ENCODE measurements at places on chromosomes 6 and 20. TPM values are rescaled to one million over a fixed set of nuclear protein-coding genes. Genes with fewer than 3 reads are reported as not detected.

VSX1 gene
- not detected for total RNA-seq

NKX2-2 gene
- total RNA-seq, result 0.31 TPM

KIFC1 gene
- 7.8 TPM for total RNA-seq

NDUFAF4 gene
- 25.0 TPM for total RNA-seq

TNXB gene
- total RNA-seq, result 8.1 TPM

DEFB132 gene
- not detected for total RNA-seq

ABHD16A gene
- total RNA-seq, result 67.9 TPM

ACTL10 gene
- total RNA-seq, result 1.6 TPM

HFE gene
- 0.31 TPM for total RNA-seq

APMAP gene
- total RNA-seq, result 53.5 TPM

FAM209A gene
- total RNA-seq, result not detected

MUC22 gene
- not detected for total RNA-seq
